Left renal pelvis (tissue), 4 donors: ENCODE measurements at places on chromosomes 12 and 14. TPM values are rescaled to one million over a fixed set of nuclear protein-coding genes. Genes with fewer than 3 reads are reported as not detected.

ACOT4 gene
- 2.2 TPM for polyA plus RNA-seq

GALC gene
- polyA plus RNA-seq: 38.3 TPM

TMED8 gene
- 24.4 TPM for polyA plus RNA-seq

TAS2R8 gene
- polyA plus RNA-seq: not detected

OR6C2 gene
- not detected for polyA plus RNA-seq

CACNA1C gene
- 10.2 TPM for polyA plus RNA-seq

GALNT6 gene
- 5.1 TPM for polyA plus RNA-seq

PIWIL1 gene
- 0.20 TPM for polyA plus RNA-seq

SOAT2 gene
- 0.87 TPM for polyA plus RNA-seq

GRCh38 chr14:104506461-104507253, 72.9 kb upstream of the C14orf180 start:
- DNase-seq: no peak

GRCh38 chr12:82517027-82517426, 158.7 kb downstream of the METTL25 start:
- no peak for DNase-seq

DNA sequence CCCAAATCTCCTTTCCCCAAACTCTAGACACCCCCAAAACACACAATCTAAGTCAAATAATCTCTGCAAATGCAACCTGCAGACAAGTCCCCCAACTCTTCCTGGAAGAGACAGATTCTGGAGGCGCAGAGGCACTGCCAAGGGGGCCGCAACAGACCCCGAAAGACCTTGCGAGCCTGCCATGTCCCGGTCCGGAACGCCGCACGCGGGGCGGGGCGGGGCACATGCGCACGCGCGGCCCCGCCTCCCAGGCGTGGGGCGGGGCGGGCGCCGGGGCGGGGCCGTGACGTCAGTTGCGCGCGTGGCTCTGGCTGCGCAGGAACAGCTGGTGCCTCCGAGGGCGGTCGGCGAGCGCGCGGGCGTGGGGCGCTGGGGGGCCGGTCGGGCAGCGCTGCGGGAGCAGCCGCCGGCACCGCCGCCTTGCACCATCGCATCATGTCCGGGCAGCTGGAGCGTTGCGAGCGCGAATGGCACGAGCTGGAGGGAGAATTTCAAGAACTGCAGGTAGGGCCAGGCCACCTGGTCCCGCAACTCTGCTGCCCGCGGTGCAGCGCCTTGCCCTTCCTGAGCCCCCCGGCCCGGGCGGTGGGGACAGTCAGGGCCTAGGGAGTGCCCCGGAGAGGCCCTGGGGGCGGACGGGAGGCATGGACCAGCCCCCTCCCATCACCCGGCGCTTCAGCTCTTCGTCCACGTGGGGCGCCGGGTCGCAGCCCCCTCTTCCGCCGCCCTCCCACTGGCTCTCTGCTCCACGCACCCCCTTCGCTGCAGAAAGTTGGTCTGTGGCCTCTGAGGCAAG, at the start of gene TMEM120B:
Gene TMEM120B (plus strand): TSS at position 292 of the 796 bp plus-strand sequence. CDS start 144 bp downstream, at position 436.
- no peak for DNase-seq

- DNase-seq: no peak
Measured at GRCh38 chr12:113478351-113479011, 6.8 kb upstream of the LHX5 start.

DNA sequence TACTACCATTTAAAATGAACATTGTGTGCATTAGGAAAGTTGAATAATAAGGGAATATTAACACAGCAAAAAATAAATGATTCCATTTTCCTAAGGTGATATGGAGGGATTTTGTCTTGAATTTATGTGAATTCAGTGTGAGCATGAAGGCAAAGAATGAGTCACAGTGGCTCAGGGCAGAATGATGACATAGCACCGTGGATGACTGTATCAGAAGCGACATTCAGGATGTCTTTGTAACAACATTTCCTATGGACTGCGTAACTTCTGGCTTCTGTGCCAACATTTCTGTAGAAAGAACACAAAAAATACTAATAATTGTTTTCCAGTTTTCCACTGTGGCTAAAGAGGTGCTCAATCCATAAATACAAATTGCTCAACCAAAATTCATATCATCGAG, 54.6 kb downstream of the TTC8 start:
- DNase-seq: no peak

GRCh38 chr14:20775043-20775442, 6.0 kb upstream of the RNASE6 start:
- DNase-seq: no peak

- DNase-seq: no peak
Measured at GRCh38 chr12:47889040-47889439, 15.8 kb downstream of the VDR start.

DNA sequence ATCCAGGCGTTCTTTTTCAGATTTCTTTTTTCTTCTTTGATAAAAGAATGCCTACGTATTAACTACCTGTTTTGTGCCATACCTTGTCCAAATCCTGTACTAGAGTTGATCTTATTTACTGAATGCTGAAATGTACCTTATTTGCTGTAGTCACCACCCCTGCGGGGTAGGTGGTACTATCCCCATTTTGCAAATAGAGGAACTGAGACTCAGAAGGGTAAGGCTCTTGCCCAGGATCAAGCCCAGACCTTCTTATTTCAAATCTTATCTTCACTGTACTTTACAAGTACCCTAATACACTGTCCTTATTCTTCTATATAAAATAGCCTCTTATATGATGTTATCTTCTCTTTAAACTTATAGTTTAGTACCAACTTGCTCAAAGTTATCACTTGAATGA, 206.5 kb downstream of the SLC41A2 start:
- no peak for DNase-seq

GRCh38 chr12:52313926-52314325, 7.3 kb downstream of the KRT83 start:
- DNase-seq: no peak

- no peak for DNase-seq
Measured at GRCh38 chr12:125136702-125137101, 71.5 kb downstream of the AACS start.

- no peak for DNase-seq
Measured at GRCh38 chr14:95143808-95144620, 13.3 kb downstream of the DICER1 start.

GRCh38 chr12:92614502-92614901, 88.3 kb upstream of the PLEKHG7 start:
- no peak for DNase-seq

DNA sequence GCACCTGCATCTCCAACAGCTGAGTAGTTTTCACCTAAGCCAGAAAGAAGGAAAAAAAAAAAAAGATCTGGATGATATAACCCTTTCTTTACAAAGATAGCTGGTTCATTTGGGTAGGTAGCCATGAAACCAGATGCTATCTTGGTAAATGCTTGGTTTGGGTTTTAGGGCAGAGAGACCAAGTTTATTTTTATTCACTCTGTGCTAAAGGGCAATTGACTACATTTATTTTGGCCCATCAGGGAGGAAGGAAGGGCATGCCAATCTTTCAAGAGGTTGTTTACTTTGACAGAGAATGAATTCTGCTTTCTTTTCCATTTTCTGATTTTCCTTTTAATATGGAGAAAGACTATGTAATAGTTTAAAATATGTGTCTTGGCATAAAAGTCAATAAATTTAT, 91.0 kb downstream of the NTN4 start:
- no peak for DNase-seq
